ENCODE measurements at places on chromosomes 1 and 21. TPM values are rescaled to one million over a fixed set of nuclear protein-coding genes. Genes with fewer than 3 reads are reported as not detected.

DNA sequence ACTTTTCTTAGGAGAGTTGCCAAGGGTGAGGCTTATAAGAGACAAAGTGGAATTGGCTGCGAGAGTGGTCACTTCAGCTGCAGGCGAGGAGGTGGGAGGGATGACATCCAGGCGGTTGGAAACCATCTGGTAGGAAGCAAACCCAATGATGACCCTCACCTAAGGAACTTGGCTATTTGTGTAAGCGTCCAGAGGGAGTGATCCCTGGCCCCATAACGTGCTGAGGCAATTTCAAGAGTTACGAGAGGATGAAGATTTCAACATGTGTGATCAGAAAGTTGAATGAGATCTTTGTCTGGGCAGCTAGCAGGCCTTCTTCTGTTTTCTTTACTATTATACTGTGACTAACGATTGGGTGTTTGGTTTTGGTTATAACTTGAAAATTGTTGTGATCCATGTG lies 102.7 kb upstream of the VANGL1 start:
- no peaks in the 10 kb centered on the region for H3K27me3 ChIP-seq
- H3K4me1 ChIP-seq, result no peaks in the 10 kb centered on the region
- no peak overlapping the region for H3K27ac ChIP-seq
- no peaks in the 10 kb centered on the region for H3K36me3 ChIP-seq
- H3K4me3 ChIP-seq, result no peak overlapping the region
- DNase-seq, result no peak

DNA sequence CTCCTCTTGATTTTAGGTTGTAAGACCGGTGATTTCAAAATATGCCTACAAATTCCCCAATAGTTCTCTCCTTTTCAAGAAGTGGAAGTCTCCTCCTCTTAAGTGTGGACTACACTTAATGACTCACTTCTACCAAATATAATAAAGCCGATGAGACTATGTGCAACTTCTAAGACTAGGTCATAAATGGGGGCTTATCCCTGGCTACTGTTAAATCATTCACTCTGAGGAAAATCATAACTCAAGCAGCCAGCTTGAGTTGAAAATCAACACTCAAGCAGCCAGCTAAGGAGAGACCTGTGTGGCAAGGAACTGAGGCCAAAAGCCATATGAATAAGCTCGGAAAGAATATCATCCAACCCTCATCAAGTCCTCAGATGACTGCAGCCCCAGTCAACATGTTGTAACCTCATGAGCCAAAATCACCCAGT lies 49.6 kb upstream of the PSMG1 start:
- H3K27me3 ChIP-seq, result no peaks in the 10 kb centered on the region
- no peaks in the 10 kb centered on the region for H3K36me3 ChIP-seq
- no peak for DNase-seq
- H3K4me1 ChIP-seq, result no peaks in the 10 kb centered on the region

FAM72A gene
- 13.7 TPM for polyA plus RNA-seq

DNA sequence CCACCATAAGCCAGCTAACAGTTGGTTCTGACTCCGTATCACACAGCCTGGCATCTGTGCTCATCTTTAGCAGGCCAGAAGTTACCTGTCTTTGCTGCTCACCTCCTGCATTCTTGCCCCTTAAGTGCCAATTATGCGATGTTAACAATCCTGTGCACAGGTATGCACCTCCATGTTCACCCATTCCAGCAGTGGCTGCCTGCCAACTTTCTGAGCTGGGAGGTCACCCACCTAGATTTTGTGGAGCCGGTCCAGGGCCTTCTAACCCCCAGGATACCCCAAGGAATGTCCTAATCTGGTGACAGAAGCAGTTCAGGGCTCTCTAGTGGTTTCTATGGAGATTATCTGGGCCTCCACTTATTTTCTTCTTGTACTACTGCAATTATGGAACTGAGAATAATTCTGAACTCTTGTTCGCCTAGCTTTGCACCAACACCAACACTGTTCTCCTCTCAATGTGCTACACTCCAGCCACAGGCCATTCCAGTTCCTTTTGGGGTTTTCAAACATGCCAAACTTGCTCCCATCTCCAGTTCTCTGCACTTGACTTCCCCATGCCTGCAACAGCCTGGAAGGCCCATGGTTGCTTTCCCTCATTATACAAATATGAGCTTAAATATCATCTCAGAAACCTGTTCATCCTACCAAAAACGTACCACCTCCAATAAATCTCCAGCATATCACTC lies 9.0 kb downstream of the BCAR3 start:
- peaks cover 72% of the 10 kb centered on the region for H3K4me1 ChIP-seq
- no peaks in the 10 kb centered on the region for H3K27me3 ChIP-seq
- H3K36me3 ChIP-seq, result no peaks in the 10 kb centered on the region
- no peak overlapping the region for H3K4me3 ChIP-seq
- peak overlapping the region; percentile 10 for H3K27ac ChIP-seq
- DNase-seq, result no peak

DNA sequence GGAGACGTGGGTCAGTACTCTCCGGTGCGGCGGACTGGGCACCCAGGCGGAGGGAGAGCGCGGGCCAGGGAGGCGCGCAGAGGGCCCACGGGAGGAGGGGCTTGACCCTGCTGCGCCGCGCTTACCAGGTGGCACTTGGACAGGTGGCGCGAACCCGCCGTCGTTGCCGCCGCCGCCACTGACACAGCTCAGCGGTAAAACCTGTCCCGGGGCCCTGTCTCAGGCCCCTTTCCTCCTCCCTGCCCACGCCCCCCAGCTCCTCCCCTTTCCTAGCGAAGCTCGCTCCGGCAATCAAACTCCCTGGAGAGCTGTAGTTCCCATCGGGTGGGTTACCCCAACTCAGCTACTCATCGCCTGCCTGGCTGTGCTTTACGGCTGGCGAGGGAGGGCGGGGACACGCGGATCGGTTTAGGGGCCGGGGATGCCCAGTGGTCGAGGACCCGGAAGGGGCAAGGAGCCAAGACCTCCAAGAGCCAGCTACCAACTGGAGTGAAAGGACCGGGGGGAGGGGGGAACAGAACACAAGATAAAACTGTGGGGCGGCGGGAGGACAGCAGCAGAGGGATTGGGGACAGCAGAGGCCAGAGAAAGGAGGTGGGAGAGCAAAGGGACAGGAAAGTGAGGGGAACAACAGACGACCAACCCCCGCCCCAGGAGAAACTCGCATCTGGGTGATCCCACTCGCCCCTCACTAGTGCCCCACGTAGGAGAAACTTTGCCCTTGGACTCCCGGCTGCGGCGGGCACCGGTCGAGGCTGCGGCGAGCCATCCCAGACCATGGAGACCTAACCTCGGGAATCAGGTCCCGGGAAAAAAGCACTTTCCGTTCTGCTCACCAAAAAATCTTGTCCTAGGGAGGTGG lies 2.9 kb downstream of the GFI1 start:
- no peak for DNase-seq
- no peaks in the 10 kb centered on the region for H3K36me3 ChIP-seq
- no peaks in the 10 kb centered on the region for H3K27me3 ChIP-seq
- no peak overlapping the region for H3K4me3 ChIP-seq
- peaks cover 38% of the 10 kb centered on the region for H3K4me1 ChIP-seq
- no peak overlapping the region for H3K27ac ChIP-seq

DNA sequence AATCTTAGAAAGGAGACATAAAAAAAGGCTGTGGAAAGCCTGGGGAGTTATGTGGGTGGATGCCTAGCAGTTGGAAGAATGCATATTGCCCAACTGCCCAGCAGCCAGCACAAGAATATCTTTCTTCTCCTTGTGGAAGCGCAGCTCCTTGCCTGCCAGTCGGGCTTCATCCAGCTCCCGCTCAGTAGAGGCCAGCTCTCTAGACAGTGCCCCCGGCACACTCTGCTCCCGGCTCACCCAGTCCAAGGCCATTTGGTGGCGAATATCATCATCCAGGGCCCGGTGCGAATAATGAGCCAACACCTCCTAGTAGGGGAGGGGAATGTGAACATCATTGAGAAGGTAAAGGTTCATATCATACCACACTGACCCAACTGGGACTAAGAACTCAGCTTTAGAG lies 9.0 kb upstream of the RBM8A start:
- H3K36me3 ChIP-seq, result no peaks in the 10 kb centered on the region
- H3K4me3 ChIP-seq, result no peak overlapping the region
- H3K4me1 ChIP-seq, result no peaks in the 10 kb centered on the region
- no peak for DNase-seq
- H3K27me3 ChIP-seq, result no peaks in the 10 kb centered on the region

- no peaks in the 10 kb centered on the region for H3K27me3 ChIP-seq
- H3K36me3 ChIP-seq, result no peaks in the 10 kb centered on the region
- peak overlapping the region; percentile 56 for H3K27ac ChIP-seq
- H3K4me1 ChIP-seq, result peaks cover 16% of the 10 kb centered on the region
Observed at GRCh38 chr1:32695098-32695904, 7.3 kb downstream of the SYNC start.

OR2G6 gene
- polyA plus RNA-seq, result not detected

DNA sequence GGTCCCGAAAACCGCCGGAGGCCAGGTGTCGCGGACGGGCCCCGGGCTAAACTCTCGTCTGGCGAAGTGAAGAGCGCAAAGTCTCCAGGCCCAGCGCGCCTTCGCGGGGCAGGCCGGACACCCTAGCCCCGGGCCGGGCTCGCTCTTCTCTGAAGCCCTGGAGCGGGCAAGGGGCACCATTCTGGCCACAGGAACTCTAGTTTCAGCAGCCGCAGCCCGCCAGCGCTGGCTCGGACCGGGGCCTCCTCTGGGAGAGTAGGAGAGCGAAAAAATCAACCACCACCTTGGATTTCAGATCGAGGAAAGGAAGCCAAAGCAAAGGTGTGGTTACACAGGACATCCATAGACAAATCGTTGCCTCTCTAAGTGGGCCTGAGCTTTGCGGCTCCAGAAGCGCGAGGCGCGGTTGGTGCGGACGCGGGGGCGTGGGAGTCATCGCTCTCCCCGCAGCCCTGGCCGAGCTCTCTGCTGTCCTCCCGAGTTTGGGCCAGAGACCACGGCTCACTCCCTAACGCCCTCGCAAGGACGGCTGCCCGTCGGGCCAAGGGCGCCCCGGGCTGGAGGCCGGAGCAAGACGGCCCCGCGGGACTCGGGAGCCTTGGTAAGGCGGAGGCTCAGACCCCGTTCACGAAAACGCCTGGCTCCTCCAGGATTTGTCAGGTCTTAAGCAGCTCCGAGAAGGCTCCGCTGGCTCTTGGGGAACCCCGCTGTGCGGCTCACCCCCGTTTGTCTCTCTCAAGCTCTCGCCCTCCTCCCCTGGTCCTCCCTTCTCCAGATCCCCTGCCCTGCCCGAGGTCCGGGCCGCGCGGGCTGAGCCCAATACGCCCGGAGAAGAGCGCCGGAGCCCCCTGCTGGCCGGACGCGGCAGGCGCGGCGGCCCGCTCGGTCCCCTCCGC lies 132.9 kb upstream of the DPYD start:
- H3K27me3 ChIP-seq, result no peaks in the 10 kb centered on the region
- peak; percentile 67 for DNase-seq
- peaks cover 6% of the 10 kb centered on the region for H3K4me1 ChIP-seq
- peak overlapping the region; percentile 67 for H3K4me3 ChIP-seq
- H3K27ac ChIP-seq, result peak overlapping the region; percentile 51

- H3K27ac ChIP-seq, result no peak overlapping the region
- no peaks in the 10 kb centered on the region for H3K36me3 ChIP-seq
- no peaks in the 10 kb centered on the region for H3K4me1 ChIP-seq
- no peak overlapping the region for H3K4me3 ChIP-seq
- DNase-seq, result no peak
Observed at GRCh38 chr1:155499953-155500639, 62.5 kb downstream of the ASH1L start.

- H3K27ac ChIP-seq, result no peak overlapping the region
- H3K4me1 ChIP-seq, result no peaks in the 10 kb centered on the region
- no peak for DNase-seq
- H3K4me3 ChIP-seq, result no peak overlapping the region
Observed at GRCh38 chr1:57003398-57004139, 37.8 kb upstream of the C8B start.

DNA sequence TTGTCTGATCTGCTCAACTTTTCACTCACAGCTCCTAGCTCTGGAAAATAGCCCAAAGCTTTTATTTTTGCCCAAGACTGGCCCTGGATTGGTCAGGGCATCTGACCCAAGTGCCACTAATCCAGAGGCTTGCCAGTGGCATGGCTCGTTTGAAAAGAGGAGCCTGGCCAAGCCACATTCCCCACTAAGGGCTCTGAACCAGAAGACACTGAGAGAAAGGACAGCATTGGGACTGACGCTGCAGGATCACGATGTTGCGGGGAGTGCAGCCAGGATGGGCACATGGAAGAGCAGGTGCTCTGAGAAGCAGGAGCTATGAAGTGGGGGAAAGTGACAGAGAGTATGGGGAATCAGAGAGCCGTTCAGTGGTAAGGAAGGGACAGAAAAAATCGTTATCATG lies 44.9 kb upstream of the TSPAN2 start:
- no peaks in the 10 kb centered on the region for H3K36me3 ChIP-seq
- H3K27me3 ChIP-seq, result no peaks in the 10 kb centered on the region
- H3K4me1 ChIP-seq, result peaks cover 1% of the 10 kb centered on the region
- DNase-seq, result no peak
- H3K4me3 ChIP-seq, result no peak overlapping the region
- no peak overlapping the region for H3K27ac ChIP-seq

DNA sequence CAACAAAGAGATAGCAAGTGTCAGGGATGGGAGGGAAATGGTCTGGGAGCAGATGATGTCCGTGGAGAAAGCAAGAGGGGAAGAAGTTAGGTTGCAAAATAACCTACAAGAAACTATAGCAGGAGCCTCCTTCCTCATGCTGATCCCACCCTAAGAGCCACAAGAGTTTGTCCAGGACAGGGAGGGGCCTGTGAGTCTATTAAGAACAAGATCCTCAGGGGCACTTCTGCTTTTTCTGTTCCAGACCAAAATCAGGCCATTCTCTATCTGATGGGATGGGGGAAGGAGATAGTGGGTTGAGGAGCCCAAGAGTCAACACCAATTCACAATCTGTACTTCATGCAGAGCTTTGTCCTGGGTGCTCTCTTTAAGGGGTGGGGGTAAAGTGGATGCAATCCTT lies 7.7 kb upstream of the ATP1A4 start:
- no peaks in the 10 kb centered on the region for H3K27me3 ChIP-seq
- no peak for DNase-seq
- H3K36me3 ChIP-seq, result no peaks in the 10 kb centered on the region
- H3K27ac ChIP-seq, result no peak overlapping the region
- no peak overlapping the region for H3K4me3 ChIP-seq
- no peaks in the 10 kb centered on the region for H3K4me1 ChIP-seq

DNA sequence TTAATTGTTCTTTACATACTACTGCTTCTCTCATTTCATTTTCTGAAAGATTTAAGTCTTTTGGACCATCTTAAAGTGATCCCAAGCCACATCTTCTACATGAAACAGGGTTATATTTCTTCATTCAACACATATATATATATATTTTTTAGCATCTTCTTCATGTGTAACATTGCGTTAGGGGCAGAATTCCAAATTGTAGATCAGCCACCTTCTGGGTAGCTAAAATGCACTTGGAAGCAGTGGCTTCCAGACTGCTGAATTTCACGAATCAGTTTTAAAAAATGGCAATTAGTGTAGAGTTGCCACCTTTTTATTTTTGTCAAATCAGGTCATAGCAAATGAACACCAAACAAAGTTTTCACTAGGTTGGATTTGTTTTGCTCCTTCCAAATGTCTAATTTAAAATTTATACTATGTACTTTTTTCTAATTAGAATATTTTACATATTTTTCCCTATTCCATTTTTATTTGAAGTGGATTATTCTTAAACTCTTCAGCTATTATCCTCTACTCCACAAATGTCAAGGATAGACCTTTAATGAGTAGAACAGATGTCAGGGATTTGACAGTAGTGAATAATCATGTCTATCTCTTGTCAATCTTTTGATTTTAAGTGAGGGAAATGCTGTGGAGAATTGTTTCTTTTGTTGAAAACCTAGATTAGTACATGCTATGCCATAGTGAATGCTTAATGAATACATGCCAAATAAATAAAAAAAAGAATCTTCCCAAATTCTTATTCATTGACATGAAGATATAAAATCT lies 55.8 kb downstream of the DNM3 start:
- H3K27ac ChIP-seq, result no peak overlapping the region
- H3K36me3 ChIP-seq, result no peaks in the 10 kb centered on the region
- no peaks in the 10 kb centered on the region for H3K4me1 ChIP-seq
- no peak for DNase-seq
- no peaks in the 10 kb centered on the region for H3K27me3 ChIP-seq
- no peak overlapping the region for H3K4me3 ChIP-seq
